ENCODE measurements at places on chromosomes 4 and X.

- no peak for DNase-seq
These were observed 205.3 kb downstream of the ARAP2 start for GRCh38 chr4:36039026-36039425.

GRCh38 chr4:18803781-18804180 lies 782.2 kb upstream of the LCORL start:
- no peak for DNase-seq

DNA sequence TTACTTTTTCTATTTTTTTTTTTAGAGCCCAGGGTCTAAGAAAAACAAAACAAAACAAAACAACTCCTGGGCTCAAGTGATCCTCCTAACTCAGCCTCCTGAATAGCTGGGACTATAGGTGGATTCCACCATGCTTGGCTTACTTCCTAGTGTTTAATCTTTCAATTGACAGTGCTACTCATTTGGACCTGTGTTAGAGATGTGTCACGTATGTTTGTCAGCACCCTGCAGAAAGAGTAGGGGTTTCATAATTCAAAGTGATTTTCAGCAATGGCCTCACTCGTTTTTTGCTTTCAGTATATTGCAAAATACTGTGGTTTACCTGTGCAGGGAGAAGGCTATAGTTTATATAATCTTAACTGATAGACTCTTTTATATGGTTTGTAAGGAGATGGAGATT lies 71.6 kb upstream of the TEX13D start:
- no peak for DNase-seq

DNA sequence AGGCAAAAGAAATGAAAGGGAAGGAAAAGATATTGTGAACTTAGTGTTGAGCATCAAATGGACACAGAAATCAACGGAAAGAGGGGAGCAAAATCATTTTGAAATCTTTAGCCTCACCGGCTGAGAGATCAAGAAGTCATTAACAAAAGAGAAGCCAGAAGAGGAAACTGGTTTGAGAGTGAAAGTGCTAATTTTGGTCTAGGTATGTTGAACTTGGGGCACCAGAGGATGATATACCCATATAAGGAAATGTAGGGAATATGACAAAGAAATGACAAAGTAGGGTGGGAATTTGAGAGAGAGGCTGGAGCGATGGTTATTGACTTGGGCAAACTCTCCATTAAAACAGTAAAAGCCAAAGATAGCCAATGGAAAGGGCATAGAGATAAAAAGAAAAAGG lies 183.4 kb upstream of the ATOH1 start:
- DNase-seq = no peak

DNA sequence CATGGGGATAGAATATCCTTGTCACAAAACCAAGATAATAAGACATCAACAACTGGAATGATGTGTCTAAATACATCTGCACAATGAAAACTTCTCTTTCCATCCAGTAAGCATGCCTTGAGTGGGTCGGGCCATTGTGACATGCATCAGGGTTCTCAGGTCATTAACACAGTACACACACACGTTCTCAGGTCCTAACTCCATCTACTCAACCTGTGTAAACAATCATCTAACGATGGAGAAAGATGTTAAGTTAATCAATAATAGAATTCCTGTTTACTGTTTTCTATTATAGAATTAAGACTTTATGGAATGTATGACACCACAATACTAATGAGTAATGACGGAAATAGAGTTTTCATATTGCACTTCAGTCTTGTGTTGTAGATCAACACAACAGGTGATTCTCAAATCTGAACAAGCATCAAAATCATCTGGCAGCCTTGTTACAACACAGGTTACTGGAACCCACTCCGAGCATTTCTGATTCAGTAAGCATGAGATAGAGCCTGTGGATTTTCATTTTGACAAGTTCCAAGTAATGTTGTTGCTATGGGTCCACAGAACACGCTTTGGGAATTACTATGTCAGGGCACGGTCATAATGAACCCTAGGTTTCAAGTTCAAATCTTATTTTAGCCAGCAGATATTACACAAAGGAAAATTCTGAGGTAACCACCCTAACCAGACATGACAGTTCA lies 315.8 kb upstream of the TEX13C start:
- no peak for DNase-seq

DNA sequence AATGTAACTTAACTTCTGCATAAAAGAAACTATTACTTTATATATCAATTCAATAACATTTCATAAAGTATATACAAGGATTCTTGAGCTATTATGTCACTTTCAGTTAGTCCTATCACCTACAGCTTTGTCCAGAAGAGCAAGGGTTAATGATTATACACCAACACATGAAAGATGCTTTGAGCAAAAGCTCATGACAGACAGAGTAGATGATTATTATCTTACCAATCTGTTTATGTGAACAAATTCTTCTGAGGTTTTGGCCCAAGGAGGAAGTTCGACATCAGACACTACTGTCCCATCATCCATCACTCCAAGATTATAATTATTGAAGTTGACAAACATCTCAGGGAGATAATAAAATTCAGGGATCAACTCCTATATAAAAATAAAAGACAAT lies 166.7 kb upstream of the MAB21L2 start:
- DNase-seq = no peak

DNA sequence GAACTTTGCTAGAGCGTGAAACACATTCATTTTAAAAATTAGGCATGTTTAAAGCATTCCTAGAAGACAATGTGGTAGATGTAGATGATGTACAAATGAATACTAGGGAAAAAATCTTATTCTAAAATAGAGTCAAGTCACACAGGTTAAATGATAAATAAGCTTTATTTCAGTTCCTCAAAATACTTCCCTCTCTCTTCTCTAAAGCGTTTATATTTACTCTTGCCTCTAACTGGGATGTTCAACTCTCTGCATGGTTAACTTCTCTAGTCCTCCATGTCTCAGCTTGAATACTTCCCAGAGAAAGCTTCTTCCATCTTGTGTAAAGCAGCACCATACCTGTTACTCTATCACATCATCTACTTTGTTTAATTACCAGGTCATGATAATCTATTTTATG lies 30.9 kb upstream of the GLRA3 start:
- DNase-seq = no peak

GRCh38 chr4:165402375-165402774 lies 23.6 kb downstream of the CPE start:
- no peak for DNase-seq

DNA sequence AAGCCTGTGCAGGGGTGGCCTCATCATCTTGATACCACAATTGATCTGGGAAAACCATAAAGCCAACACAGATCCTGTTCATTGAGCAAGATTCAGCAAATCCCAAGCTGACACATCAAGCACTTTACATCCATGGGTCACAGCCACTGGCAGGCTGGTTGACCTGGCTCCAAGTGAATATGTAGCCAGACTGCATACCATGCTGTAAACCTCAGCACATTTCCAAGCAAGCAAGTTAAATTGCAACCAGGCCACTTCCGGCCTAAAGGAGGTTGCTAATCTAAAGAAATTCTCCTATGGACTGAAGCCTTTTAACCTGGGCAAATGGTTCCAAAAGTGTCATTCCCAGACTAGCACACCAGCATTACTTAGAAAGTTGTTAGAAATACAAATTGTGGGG lies 54.4 kb upstream of the USP26 start:
- no peak for DNase-seq

DNA sequence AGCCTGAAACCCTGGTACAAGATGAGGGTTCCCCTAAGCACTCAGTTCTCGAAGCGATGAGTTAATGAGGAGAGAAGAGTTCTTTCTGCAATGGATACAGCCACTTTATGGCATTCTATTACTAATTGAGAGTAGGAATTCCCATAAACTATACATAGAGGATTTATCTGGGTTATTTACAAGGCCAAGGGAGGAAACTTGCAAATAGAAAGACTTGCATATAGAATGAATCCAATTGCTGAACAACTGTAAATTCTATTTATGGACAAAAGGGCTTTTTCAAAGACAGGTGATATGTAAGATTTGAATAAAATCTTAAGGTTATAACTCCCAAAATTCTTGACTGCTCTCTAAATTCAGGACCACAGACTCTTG lies 182.2 kb downstream of the PPARGC1A start:
- no peak for DNase-seq

DNA sequence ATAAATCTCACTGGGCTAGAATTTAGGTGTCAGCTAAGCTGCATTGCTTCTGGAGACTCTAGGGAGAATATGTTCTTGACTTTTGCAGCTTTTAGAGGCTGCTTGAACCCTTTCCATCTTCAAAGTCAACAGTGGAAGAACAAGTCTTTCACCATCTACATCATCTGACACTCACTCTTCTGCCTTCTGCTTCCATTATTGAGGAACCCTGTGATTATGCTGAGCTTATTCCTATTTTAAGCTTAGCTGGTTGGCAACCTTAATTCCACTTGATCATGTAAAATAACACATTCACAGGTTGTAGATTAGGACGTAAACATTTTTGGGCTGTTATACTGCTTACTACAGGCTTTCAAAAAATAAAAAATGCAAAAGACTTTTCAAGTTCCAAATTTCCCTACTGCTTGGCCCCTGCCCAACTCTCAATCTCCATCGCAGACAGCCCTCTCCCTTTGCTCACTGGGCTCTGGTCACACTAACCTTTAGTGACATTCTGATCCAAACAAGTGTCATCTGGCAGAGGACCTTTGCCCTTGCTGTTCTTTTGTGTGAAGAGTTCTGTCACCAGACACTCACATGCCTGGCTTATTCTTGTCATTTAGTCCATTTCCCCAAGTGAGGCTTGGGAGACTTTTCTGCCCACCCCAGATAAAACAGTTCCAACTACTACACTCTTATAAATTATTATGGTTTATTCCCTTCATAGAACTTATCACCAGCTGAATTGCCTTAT lies 1056.0 kb downstream of the STIM2 start:
- no peak for DNase-seq

DNA sequence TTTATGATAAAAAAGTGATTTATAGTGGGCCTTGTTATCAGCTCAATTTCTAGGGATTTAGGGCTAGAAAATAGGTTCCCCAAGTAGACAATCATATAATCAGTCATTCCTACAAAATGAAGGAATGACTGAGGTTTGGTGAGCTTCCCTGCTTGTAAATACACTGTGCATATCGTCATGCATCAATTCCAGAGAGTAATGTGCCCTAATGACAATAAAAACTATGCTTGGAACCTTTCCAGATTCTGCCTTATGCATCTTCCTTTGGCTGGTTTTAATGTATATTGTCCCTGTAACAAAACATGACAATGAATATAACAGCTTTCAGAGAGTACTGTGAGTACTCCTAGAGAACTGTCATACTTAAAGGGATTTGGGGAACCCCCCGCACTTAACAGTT lies 1310.9 kb downstream of the PCDH7 start:
- no peak for DNase-seq

DNA sequence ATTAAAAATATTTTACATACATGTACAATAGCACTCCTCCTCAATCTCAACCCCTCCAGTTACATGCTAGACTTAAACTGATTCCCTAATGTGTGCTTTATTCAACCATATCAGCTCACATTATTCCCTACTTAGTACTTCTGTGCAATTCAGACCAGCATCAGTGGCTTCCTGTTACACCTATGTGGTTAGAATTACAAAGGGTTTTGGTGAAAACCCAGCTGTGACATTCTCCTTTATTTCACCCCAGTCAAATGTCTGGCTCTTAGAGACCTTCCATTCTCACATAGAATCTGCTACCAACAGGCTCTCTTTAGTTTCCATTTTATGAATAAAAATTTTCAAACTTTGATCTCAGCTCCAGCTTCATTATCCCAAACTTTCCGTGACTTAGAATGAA lies 85.2 kb upstream of the SLC7A11 start:
- DNase-seq = no peak

DNA sequence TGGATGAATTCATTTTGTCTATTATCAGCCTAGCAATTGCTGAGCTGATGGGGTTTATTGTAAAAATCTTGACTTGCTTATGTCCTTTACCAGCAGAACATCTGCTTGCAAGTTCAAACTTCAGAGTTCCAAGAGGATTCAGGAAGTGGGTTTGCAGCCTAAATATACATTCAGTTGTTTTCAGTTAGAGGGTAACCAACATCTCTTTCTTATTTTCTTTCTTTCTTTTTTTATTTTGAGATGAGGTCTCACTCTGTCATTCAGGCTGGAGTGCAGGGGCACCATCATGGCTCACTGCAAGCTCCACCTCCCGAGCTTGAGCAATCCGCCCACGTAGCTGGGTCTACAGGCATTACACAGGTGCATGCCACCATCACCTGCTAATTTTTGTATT lies 31.4 kb upstream of the FHL1 start:
- no peak for DNase-seq

DNA sequence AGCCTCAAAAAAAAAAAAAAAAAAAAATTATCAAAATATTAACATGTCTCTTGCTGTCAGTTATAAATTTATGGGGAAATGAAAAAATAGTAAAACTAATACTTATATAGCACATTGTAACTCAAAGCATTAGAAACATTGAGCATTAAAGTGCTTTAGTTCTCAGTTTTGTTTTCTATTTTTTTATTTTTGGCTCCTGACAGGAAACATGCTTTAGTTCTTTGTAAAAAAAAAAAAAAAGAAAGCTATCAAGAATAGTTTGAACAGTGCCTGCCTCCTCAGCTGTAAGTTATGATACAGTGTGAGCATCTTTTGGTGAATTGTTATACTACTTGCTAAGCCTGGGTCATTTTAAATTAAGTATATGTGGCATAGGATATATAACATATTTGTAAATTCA lies 5.1 kb upstream of the CENPC start:
- no peak for DNase-seq

GRCh38 chr4:73810191-73810590 lies 26.3 kb upstream of the CXCL6 start:
- no peak for DNase-seq

- DNase-seq = no peak
These were observed 186.1 kb downstream of the CAMK2D start for GRCh38 chr4:113575401-113575800.

- DNase-seq = no peak
These were observed 28.6 kb downstream of the ANK2 start for GRCh38 chr4:113078066-113078465.

Data from GM12878 (cell line).